ENCODE measurements at places on chromosomes 13 and 19.

DNA sequence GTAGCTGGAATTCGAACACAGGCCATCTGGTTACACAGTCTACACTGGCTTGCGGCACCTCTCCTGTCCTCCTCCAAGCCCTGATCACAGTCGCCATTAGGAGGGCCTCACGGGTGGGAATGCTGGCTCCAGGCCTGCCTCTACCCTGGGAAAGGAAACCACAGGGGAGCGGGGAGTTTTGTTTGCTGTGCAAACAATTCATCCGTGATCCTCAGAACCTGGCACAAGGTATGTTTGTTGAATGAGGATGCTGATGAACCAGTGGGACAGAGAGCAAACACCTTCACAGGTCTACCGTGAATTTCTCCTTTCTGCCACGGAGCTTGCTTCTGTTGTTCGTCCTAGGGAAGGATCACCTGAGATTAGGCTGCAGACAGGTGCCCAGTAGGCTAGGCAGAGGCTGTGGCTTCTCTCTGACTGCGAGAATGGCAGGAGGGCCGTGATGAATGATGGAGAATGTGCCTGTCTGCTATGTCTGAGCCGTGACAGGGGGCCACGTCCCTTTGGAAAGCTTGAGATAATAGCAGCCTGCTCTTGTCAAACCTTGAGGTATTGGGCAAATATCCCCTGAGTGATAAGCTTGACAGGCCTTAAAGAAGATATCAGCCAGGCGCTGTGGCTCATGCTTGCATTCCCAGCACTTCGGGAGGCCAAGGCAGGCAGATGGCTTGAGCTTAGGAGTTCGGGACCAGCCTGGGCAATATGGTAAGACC lies 36.7 kb downstream of the PIN1 start:
- DNase-seq, result no peak

- no peak for DNase-seq
Observed at GRCh38 chr19:48608798-48609263, 2.3 kb downstream of the SPACA4 start.

DNA sequence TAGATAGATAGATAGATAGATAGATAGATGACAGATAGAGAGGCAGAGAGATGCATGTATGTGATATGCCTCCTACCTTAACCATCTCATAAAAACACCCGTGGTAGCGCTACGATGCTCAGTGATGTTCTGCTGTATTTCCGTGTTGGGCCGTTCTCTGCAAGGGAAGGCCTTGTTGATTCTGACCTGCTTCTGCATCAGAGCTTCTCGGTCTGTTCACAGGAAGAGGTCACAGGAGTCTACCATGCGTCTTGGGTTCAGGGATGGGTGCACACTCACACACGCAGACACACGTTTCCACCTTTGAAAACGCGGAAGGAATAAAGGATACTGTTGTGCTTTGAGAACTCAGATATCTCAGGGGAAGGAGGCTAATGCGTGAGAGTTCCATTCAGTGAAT lies 316.9 kb downstream of the TEX29 start:
- DNase-seq, result no peak

- no peak for DNase-seq
Observed at GRCh38 chr19:30335306-30335886, 36.8 kb upstream of the ZNF536 start.

- DNase-seq, result no peak
Observed at GRCh38 chr13:25018729-25019115, 77.2 kb upstream of the PABPC3 start.

GRCh38 chr13:46168783-46169182 lies 13.2 kb downstream of the LCP1 start:
- DNase-seq, result no peak

- no peak for DNase-seq
Observed at GRCh38 chr13:113876346-113877148, 12.7 kb upstream of the GAS6 start.

DNA sequence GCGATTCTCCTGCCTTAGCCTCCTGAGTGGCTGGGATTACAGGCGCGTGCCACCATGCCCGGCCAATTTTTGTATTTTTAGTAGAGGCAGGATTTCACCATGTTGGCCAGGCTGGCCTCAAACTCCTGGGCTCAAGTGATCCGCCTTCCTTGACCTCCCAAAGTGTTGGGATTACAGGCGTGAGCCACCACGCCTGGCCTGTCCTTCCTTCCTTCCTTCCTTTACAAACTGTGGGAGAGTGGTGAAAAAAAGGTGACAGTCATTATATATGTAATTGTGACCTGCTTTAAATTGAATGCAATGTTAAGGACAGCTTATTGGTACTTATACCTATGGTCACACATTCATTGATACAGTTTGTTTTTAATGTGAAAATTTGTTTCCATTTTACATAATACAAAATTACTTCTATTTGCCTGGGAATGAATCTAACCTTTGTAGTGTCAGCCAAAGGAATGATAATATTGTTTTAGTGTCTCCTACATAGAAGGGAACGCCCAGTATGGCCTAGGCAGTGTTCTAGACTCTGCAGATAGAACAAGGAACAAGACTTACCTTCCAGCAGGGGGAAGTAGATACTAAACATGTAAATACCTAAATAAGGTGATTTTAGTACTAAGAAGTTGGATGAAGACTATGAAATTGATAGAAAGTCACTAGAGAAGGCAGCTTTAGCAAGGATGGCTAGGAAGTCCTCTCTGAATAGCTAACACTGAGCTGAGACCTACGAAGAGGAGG lies 146.3 kb downstream of the GGACT start:
- DNase-seq, result no peak

- no peak for DNase-seq
Observed at GRCh38 chr13:41610404-41610803, 153.1 kb downstream of the RGCC start.

GRCh38 chr13:58119804-58120203 lies 488.3 kb downstream of the PCDH17 start:
- no peak for DNase-seq

GRCh38 chr13:48184260-48184659 lies 48.7 kb upstream of the ITM2B start:
- no peak for DNase-seq

- no peak for DNase-seq
Observed at GRCh38 chr19:3720349-3720917, 12.2 kb downstream of the TJP3 start.

DNA sequence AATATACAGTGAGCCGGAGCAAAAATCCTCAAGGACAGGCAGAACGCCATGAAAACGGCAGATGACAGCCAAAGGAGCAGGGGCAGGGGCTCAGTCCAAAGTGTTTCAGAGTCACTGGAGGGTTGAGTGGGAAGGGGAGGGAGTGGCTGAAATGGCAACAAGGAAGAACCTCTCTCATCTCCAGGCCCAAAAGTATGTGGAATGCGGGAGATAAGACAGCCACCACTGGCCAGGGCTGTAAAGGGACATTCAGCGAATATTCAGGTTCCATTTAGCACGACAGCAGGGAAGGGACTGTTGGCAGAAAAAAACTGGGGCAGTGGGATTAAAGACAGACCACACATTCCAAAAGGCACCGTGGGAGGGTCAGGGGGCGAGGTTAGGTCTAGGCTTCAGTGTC lies 48.4 kb downstream of the USPL1 start:
- no peak for DNase-seq

- DNase-seq, result no peak
Observed at GRCh38 chr19:28359431-28360414, 853.2 kb downstream of the UQCRFS1 start.

- DNase-seq, result no peak
Observed at GRCh38 chr19:8023371-8023770, 17.9 kb upstream of the ELAVL1 start.

- DNase-seq, result no peak
Observed at GRCh38 chr13:38361542-38362262, 12.1 kb downstream of the UFM1 start.

- no peak for DNase-seq
Observed at GRCh38 chr13:54092686-54093085, 1064.1 kb downstream of the OLFM4 start.

GRCh38 chr13:105097521-105097920 lies 1437.9 kb downstream of the EFNB2 start:
- DNase-seq, result no peak

DNA sequence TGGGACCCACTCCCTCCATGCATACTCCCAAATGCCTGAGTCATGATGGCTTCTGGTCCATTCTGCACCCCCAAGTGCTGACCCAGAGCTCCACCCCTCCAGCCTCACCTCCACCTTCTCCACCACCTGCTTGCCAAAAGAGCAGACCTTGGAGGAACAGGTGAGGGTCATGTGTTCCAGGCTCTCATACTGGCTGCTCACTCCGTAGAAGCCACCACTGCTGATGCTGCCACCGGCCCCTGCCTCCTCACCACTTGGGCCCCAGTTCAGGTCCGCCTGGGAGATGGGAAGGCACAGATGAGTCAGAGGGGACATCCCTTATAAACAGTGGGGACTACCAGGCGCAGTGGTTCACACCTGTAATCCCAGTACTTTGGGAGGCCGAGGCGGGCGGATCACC lies 7.9 kb downstream of the CD37 start:
- DNase-seq, result no peak

GRCh38 chr13:98508280-98508679 lies 68.6 kb downstream of the STK24 start:
- no peak for DNase-seq

- no peak for DNase-seq
Observed at GRCh38 chr19:944171-944567, 18.3 kb downstream of the ARID3A start.

GRCh38 chr19:1856698-1857603 lies 6.4 kb downstream of the KLF16 start:
- DNase-seq, result peak; percentile 52

GRCh38 chr19:12837225-12837624 lies 1.1 kb upstream of the MAST1 start:
- DNase-seq, result no peak

DNA sequence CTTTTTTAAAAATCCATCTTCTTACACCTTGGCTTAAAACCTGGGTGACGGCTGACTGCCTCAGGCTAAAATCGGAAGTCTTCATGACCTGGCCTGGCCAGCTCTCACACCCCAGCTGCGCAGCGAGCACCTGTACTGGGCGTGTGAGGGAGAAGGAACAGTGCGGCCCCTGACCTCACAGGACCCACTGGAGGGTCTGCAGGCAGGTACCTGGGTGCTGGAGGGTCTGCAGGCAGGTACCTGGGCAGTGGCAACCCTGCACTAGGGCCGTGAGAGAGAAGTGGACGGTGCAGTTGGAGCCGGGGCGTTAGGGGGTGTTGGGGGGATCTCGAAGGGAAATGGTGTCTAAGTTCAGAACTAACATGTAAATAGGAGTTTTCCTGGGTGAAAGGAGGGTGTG lies 144.3 kb downstream of the STK24 start:
- DNase-seq, result no peak

- no peak for DNase-seq
Observed at GRCh38 chr19:35736913-35737886, 5.1 kb downstream of the IGFLR1 start.

GRCh38 chr13:43293008-43293407 lies 269.6 kb downstream of the DNAJC15 start:
- DNase-seq, result no peak

DNA sequence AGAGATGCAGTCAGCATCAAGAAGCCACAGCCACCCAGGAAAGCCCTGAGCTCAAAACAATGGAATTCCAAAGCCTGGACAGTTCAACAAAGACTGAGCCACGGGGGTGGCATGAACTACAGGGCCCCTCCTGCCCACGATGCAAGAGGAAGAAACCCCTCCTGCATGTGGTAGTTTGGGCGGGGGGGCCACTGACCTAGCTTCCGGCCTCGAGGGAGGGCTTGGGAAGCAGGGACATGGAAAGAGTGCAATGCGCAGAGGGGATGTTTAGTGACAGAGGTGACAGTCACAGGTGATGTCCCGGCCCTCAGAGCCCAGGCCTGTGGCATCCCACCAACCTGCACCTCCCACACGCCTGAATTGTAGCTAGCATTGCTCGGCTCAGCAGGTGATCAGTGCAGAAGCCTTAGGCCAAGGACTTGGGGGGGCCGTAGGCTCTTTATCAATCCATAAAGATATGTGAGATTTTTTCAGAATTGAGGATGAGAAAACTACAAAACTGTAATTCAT lies 318.8 kb downstream of the TEX29 start:
- no peak for DNase-seq

GRCh38 chr19:43784981-43785808 lies 4.4 kb upstream of the KCNN4 start:
- DNase-seq, result peak; percentile 35

GRCh38 chr13:113595131-113595530 lies 10.6 kb downstream of the TFDP1 start:
- DNase-seq, result no peak

- peak; percentile 92 for DNase-seq
Observed at GRCh38 chr19:48713864-48714755, 5.4 kb downstream of the MAMSTR start.

DNA sequence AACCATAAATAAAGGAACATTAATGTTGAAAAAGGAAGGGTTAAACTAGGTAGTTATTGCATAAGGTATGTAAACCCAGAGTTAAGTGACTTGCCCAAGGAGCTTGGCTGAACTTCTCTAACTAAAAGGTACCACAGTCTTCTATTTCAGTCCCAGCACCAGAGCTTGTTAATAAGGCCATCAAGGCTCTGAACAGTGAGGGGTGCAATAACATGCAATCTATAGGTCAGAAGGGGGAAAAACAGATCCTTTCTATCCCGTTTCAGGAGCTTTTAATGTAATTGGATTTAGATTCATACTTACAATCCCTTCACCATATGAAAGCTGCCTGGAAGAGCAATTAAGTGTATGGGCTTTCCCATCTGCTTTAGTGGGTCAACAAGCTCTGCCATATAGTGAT lies 441.5 kb upstream of the SPRY2 start:
- no peak for DNase-seq

Measured in activated T-cell treated with anti-CD3 and anti-CD28 coated beads for 4 hours (primary cell).